ENCODE measurements at places on chromosomes 3 and 15. TPM values are rescaled to one million over a fixed set of nuclear protein-coding genes. Genes with fewer than 3 reads are reported as not detected.

CCR5 gene
- 2.6 TPM for total RNA-seq

ITIH1 gene
- total RNA-seq = not detected

LRRC34 gene
- total RNA-seq = 2.4 TPM

PLA1A gene
- 0.16 TPM for total RNA-seq

DUOXA2 gene
- total RNA-seq = not detected

ISLR2 gene
- total RNA-seq = not detected

DNA sequence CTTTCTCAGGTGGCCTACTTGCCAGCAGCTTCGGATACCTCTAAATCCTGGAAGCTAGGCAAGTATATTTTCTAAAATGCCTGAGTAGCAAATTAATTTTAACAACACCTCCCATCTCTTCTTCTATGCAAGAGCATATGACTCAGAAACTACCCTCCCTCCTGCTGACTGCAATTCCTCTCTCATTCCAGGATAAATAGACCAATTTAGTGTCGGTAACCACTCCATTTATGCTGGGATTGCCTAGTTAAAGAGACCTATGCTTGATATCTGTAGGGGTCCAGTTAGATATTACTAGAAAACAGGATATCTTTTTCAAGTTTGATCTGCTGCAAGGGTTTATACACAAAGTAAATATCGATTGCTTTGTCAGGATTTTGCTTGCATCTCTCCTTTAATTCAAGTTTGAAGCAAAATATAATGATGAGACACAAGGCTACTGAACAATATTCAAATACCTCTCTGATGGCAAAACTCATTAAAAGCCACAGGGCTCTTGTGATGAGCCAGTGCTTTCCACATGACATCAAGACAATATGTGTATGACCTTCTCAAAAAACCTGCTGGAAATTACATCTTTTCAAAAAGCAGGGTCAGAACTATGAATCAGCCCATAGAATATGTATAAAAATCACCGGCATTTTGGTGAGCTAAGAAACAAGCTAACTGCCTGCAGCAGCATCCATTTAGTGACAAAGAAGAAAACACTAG, 491.6 kb upstream of the NECTIN3 start:
- H3K36me3 ChIP-seq = no peaks in the 10 kb centered on the region
- H3K4me3 ChIP-seq = no peak overlapping the region
- H3K4me1 ChIP-seq = no peaks in the 10 kb centered on the region
- DNase-seq = no peak
- no peaks in the 10 kb centered on the region for H3K27me3 ChIP-seq
- H3K27ac ChIP-seq = no peak overlapping the region

DNA sequence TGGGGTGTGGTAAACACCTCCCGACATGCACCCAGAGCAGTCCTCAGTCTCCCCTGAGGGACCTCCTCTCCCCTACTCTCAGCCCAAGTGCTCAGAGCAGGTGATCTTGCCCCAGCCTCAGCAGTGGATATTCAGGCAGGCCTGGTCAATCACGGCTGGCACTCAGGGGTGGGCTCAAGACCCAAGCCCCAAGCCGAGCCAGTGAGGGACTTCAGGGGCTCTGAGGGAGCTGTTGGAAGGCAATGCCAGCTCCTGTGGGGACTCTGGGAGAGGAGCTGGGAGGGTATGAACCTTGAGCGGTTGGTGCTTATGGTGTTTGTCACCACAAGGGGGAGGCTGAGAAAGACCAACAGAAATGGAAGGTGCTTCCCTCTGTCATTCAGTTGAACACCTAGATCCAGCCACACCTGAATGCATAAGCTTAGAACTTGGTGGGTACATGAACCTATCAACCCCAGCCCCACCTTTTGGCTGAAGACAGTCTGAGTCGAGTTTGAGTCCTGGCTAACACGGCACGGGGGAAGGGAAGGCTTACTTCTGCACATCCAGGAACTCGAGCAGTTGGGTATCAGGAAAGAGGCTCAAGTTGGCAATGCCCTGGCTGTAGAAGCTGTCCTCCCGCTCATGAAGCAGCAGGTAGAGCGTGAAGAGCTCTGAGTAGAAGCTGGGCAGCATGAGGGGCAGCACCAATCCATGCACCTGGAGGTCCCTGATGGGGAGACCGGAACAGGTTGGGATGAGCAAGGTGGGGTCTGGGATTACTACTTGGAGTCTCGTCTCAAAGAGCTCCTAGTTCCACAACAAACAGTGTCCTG, 19.2 kb downstream of the ALS2CL start:
- no peaks in the 10 kb centered on the region for H3K4me1 ChIP-seq
- DNase-seq = peak; percentile 10
- H3K27ac ChIP-seq = no peak overlapping the region
- no peak overlapping the region for H3K4me3 ChIP-seq

DNA sequence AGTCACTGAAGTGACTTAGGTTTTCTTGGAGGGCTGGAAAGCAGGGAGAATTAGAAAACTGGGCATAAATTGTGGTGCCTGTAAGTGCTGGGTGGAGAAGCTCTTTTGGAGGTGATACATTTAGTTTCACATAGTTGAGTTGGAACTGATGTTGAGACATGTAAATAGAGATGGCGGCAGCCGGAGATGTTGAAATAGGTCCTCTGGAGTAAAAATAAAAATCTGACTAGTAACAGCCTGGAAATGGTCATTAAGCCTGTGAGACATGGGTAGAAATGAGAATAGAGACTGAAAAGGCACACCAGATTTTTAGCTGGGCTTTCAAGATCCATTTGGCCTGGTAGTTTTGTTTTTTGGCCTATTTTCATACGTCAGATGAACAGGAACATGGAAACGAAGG, 2.9 kb upstream of the NIT2 start:
- H3K4me1 ChIP-seq = peaks cover 10% of the 10 kb centered on the region
- H3K36me3 ChIP-seq = no peaks in the 10 kb centered on the region
- DNase-seq = no peak
- H3K27me3 ChIP-seq = no peaks in the 10 kb centered on the region
- no peak overlapping the region for H3K4me3 ChIP-seq
- no peak overlapping the region for H3K27ac ChIP-seq

DNA sequence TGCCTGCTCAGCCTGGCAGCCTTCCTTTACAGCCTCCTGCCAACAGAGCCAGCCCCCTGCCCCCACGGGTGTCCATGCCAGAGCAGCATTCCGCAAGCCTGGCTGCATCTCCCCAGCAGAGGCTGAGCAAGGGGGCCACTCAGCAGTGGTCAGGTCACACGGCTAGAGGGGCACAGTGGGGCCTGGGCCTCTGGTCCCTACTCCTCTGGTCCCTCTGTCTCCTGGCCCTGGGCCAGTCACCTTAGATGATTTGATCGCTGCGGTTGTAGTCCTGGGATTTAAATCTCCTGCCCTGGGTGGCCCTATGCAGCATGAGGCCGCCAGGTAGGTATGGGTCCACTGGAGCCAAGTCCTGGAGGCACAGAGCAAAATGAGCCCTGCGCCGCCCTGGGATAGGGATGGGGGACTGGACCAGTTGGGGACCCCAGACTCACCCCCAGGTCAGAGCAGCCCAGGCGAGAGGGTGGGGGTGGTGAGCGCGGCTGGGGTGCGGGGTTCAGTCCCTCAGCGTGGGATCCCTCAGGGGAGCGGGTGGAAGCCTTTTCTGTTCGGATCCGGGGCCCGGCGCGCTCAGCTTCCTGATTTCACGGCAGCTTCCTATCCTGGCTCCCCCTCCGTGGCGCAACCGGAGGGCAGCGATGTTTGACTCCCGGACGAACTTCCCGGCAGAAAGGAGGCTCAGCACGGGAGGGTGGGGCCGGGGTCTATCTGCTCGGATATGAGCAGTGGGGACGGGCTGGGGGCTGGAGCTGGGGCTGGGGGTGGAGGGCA, at the start of gene ZBTB47:
ZBTB47 (plus strand) TSS at position 138 of the 771 bp plus-strand sequence. CDS start 4,659 bp downstream, outside the sequence.
- peaks cover 14% of the 10 kb centered on the region for H3K4me1 ChIP-seq
- no peaks in the 10 kb centered on the region for H3K27me3 ChIP-seq
- H3K36me3 ChIP-seq = no peaks in the 10 kb centered on the region
- H3K27ac ChIP-seq = peak within 1 kb of the TSS; percentile 16

GRCh38 chr3:108588601-108589000, 637 bp downstream of the CIP2A start:
- peaks cover 17% of the 10 kb centered on the region for H3K4me1 ChIP-seq
- peak overlapping the region; percentile 88 for H3K4me3 ChIP-seq
- no peaks in the 10 kb centered on the region for H3K36me3 ChIP-seq

DNA sequence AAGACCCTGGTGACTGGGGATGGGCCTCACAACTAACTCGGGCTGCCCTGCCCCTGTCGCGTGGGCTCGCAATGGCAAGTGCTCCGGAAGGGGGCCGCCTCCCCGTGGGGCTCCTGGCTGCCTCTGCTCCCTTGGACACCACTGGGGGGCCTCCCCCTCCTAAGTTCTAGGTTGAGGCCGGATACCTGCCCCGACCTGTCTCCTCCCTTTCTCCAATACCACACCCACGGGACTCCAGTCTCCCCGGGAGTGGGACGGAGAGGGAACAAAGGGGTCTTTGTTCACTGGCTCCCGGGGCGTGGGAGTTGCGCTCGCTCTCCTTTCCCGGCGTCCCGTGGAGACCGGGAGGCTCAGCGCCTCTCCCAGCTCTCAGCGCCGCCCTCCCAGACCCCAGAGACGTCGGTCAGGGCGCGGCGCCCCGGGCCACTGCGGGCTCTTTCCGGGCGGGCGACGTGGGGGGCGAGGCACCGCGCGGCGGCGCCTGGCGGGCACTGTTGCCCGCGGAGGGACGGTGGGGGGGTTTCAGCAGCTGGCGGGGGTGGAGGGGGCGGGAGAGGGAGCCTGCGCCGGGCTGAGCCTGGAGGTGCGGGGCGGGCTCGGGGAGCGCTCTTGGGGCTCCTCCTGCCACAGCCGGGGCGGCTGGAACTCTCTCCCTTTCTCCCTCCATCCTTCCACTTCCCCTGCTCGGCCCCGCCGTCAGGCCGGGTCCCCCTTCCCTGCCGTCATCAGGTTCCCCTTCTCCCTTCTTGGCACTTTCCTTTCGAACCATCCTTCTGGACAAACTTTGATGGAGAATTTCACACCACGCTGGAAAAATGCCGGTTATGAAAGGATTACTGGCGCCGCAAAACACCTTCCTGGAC, at the start of gene KCNH8:
KCNH8 (plus strand) TSS at position 606 of the 863 bp plus-strand sequence; CDS start at position 816, 210 bp downstream.
- no peak for DNase-seq
- H3K27ac ChIP-seq = no peak within 1 kb of the TSS
- H3K4me3 ChIP-seq = peak within 1 kb of the TSS; percentile 73
- peaks cover 5% of the 10 kb centered on the region for H3K4me1 ChIP-seq
- no peaks in the 10 kb centered on the region for H3K36me3 ChIP-seq

- H3K4me3 ChIP-seq = no peak overlapping the region
- H3K27me3 ChIP-seq = no peaks in the 10 kb centered on the region
- no peaks in the 10 kb centered on the region for H3K4me1 ChIP-seq
- no peak for DNase-seq
- H3K27ac ChIP-seq = no peak overlapping the region
Measured at GRCh38 chr15:87582169-87582568, 674.4 kb downstream of the NTRK3 start.

- no peaks in the 10 kb centered on the region for H3K4me1 ChIP-seq
- no peaks in the 10 kb centered on the region for H3K36me3 ChIP-seq
- no peak overlapping the region for H3K27ac ChIP-seq
- no peaks in the 10 kb centered on the region for H3K27me3 ChIP-seq
Measured at GRCh38 chr3:73080216-73080966, 18.9 kb downstream of the EBLN2 start.

GRCh38 chr15:66611257-66612053, 45.7 kb upstream of the LCTL start:
- H3K36me3 ChIP-seq = no peaks in the 10 kb centered on the region
- H3K27ac ChIP-seq = no peak overlapping the region
- no peaks in the 10 kb centered on the region for H3K27me3 ChIP-seq
- no peak overlapping the region for H3K4me3 ChIP-seq
- H3K4me1 ChIP-seq = peaks cover 3% of the 10 kb centered on the region
- DNase-seq = no peak

DNA sequence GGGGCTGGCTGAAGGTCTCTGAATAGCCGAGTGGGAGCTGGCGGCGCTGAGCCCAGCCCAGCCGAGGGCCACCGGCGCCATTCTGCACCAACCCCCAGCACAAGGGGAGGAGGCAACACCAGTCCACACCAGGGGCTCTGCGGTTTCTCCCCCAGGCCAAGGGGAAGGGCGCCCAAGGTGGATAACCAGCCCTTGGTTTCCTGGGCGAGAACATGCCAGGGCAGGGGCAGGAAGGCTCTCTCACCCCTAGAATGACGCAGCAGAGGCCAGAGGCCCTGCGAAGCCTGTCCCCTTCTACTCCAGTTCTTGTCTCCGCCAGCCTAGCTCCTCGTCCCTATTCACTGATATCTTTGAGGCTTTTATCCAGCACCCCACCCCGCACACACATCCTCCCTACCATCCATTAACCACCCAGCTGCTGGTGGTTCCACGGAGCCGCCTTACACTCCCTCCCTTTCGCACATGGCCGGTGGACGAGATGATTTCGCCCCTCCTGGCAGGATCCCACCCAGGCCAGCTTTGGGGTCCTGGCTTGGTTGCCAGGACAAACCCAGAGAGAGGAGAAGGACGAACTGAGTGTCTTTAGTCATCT, 1.3 kb downstream of the RBPMS2 start:
- no peak for DNase-seq
- H3K27ac ChIP-seq = no peak overlapping the region
- H3K27me3 ChIP-seq = peaks cover 18% of the 10 kb centered on the region
- H3K4me1 ChIP-seq = no peaks in the 10 kb centered on the region

- no peaks in the 10 kb centered on the region for H3K4me1 ChIP-seq
- no peak overlapping the region for H3K4me3 ChIP-seq
- no peak overlapping the region for H3K27ac ChIP-seq
- no peaks in the 10 kb centered on the region for H3K27me3 ChIP-seq
- DNase-seq = no peak
Measured at GRCh38 chr3:142117056-142117851, 32.1 kb downstream of the TFDP2 start.

DNA sequence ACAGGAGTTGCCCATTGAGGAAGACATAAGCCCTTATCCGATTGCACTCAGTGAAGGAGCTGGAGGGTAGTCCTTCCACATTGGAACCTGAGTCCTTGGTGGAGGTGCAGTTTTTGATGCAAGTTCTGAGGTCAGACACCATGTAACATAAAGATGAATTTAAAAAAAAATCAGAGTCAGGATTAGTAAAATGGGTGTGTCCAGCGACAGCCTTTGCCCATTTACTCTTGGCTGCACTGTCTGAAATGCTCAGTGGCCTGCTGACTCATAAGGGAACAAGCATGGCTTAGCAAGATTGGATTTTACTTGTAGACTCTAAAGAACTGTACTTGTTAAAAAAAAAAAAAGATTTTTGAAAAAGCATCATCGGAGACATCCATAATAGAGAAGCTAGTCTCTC, 241.1 kb upstream of the TOPAZ1 start:
- no peak overlapping the region for H3K27ac ChIP-seq
- H3K4me3 ChIP-seq = no peak overlapping the region
- peaks cover 26% of the 10 kb centered on the region for H3K4me1 ChIP-seq
- DNase-seq = no peak
- peaks cover 42% of the 10 kb centered on the region for H3K27me3 ChIP-seq

- H3K27ac ChIP-seq = no peak overlapping the region
- H3K4me1 ChIP-seq = no peaks in the 10 kb centered on the region
Measured at GRCh38 chr15:70604666-70605315, 158.6 kb downstream of the UACA start.

- peak; percentile 16 for DNase-seq
- H3K27ac ChIP-seq = peak overlapping the region; percentile 90
- H3K36me3 ChIP-seq = peaks cover 12% of the 10 kb centered on the region
- no peaks in the 10 kb centered on the region for H3K27me3 ChIP-seq
- H3K4me3 ChIP-seq = peak overlapping the region; percentile 76
Measured at GRCh38 chr3:9934235-9934621, 594 bp downstream of the CRELD1 start.
